ENCODE measurements at places on chromosomes 12 and 14. TPM values are rescaled to one million over a fixed set of nuclear protein-coding genes. Genes with fewer than 3 reads are reported as not detected.

DNA sequence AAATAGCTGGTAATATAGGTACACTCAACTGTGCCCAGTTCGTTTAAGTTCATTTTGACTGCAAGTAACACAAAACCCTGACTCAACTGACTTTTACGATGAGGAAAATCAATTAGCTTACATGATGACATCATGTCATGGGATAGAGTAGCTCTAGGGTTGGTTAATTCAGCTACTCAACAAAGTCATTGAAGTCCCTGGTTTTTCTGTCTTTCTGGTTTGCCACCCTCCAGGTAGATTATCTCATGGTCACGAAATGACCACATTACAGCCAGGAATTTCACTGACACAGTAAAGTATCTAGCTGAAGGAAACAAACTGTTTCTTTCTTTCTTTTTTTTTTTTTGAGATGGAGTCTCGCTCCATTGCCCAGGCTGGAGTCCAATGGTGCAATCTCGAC is 68.5 kb upstream of the FUT8 start:
- DNase-seq: no peak

DNA sequence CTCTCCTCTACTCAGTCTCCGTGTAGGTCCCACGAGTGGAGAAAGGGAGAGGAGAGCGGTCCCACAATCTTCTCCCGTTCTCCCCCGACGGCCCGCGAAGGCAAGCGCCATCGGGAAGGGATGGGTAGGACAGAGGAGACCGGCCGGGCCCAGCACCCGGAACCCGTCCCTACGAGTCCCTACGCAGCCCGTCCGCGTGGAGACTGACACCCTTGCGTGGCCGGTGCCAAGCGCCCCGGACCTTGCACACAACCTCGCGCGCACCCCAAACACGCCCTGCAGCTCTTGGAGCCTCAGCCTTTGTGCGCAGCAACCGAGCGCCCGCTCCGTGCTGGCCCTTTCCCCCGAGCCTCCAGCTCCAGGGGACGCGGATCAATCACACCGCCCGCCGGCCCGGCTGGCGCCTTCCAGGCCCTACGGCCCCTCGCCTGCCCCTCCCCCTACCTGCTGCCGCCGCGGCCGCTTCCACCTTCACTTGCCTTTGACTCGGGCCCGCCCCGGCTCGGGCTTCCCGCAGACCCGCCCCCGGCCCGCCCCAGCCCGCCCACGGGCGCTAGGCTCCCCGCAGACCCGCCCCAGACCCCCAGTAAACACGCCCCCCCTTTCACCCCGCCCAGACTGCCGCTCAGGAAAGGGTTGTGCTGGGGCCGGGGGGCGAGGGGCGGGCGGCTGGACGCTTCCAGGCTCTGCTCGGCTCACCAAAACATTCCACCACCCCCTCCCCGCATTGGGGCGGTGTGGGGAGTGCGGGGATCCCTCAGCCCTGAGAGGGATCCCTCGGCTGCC is at the start of gene NDRG2:
Gene NDRG2 (minus strand): TSS at position 477 of the 786 bp plus-strand sequence. CDS start 1,746 bp downstream, outside the sequence.
- DNase-seq: peak; percentile 94

DNA sequence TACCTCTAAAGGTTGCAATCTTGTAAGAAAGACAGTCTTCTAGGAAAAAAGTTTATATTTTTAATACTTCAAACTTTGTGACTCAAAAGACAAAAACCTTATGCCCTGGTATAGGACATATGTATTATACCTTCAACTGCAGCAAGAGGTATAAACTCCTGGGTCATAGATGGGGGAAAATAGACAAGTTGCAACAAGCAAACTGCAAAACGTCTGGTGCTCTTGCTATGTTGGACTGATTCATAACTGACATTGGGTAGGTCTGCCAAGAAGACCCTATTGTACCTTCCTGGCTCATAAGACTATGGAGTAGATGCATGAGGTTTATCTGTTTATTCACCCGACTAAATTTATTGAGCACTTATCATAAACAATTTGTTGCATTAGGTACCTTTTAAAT is 40.9 kb downstream of the BEST3 start:
- DNase-seq: no peak

GRCh38 chr14:99415496-99416281 is 65.0 kb downstream of the SETD3 start:
- no peak for DNase-seq

DNA sequence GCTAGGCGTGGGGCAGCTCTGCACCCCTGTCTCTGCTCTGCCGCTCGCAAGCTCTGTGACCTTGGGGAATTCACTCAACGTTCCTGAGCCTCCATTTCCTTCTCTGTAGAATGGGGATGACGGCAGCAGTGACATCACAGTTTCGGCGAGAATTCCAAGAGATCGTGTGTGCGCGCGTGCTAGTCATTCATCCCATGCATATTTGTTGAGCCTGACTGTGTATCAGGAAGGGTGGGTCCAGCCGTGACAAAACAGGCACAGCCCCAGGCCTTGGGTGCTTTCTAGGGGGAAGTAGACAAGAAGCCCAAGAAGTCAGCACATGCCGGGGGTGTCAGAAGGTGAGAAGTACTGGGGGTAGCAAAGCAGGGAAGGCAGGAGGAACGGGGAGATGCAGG is 145.6 kb upstream of the NCOR2 start:
- no peak for DNase-seq

DNA sequence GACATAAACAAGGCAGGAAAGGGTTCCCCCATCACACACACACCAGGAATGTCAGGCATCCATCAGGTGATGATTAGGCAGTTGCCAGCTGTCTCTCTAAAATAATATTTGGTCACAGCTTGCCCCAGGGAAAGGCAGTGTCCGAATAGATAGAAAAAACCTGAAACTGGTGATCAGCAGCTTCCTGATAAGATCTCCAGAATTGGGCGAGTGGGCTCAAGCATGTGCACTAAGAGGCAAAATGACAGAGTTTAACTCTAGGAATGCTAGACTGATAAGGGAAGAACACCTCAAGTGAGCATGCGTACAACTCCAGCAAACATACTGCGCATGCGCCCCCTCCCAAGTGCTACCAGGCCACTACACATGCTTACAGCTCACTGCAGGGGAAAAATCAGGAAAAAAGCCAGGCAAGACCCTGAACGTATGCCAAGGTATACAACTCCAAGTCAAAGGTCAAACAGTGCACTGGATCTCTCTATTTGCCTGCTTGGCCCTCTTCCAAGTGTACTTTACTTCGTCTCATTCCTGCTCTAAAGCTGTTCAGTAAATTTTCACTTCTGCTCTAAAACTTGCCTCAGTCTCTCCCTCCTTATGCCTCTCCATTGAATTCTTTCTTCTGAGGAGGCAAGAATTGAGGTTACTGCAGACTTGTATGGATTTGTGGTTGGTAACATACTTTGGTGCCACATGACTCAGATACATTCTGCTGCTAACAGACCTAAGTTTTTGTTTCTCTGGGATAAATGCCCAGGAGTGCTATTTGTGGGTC is 73.5 kb upstream of the VASH1 start:
- peak; percentile 65 for DNase-seq

- no peak for DNase-seq
Measured at GRCh38 chr14:33207467-33208017, 268.9 kb downstream of the NPAS3 start.

GRCh38 chr12:69007101-69007854 is 74.3 kb upstream of the CPM start:
- DNase-seq: no peak

GRCh38 chr14:85590784-85591183 is 60.8 kb downstream of the FLRT2 start:
- no peak for DNase-seq

- no peak for DNase-seq
Measured at GRCh38 chr12:120264086-120264903, 1.2 kb downstream of the PXN start.

- DNase-seq: no peak
Measured at GRCh38 chr12:52895726-52896189, 9.1 kb downstream of the KRT8 start.

DNA sequence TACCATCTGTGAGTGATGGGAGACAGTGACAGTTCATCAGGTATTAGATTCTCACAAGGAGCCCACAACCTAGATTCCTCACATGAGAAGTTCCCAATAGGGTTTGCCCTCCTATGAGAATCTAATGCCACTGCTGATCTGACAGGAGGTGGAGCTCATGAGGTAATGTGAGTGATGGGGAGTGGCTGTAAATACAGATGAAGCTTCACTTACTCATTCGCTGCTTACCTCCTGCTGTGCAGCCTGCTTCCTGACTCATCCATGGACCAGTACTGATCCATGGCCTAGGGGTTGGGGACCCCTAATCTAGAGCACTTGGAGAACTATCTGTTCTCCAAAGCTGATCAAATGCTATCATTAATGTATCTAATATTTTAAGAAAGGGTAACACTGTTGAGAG is 17.7 kb downstream of the CLEC2D start:
- no peak for DNase-seq

DPPA3 gene
- not detected for polyA plus RNA-seq

SIX4 gene
- 0.33 TPM for polyA plus RNA-seq

GLT8D2 gene
- 4.1 TPM for polyA plus RNA-seq

Data from pancreas (tissue), 10 donors.